ENCODE measurements at places on chromosomes 16 and 17.

DNA sequence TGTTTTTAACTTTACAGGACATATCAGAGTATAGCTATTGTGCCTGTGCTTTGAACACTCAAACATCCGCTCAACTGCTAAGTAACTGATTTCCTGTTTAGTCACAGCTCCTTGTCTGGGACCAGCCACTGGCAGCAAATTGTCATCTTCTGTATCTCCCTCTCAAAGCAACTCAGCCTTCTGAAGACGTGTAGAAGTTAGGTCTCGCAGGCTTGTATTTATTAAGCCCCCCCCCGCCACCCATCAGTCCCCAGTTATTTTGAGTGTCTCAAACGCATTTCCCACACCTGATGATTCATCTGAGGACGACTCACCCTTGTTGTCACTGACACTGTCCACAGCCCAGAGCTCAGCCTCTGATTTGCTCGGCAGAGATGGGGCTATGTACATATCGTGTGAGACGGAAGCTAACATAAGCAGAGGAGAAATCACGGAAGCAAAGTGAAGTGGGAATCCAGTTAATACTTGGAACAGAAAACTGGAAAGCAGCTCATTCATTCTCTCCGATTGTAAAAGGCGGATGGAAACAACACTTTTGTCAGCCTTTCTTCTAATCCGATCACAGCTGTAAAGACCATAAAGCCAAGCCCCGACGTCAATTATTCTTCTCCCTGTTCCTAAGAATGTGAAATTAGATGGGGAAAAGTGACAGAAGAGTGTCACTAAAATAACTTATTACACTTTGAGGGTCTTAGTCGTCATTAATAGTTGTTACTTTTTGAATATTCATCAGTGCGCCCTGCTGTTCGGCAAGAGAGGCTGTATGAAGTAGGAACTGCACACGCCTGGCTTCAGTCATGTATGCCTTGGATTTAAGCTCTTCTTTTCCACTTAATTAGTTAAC, 64.2 kb downstream of the PITPNC1 start:
- no peak for DNase-seq

DNA sequence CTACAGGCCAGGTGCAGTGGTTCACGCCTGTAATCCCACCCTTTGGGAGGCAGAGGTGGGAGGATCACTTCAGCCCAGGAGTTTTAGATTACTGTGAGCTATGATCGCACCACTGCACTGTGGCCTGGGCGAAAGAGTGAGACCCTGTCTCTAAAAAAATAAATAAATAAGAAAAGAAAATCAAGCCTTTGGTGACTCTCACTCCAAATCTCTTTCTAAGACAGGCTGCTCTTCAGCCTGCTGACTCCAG, 976 bp downstream of the ABCC3 start:
- DNase-seq: no peak

GRCh38 chr16:3175157-3176093, 12.6 kb upstream of the OR1F1 start:
- DNase-seq: no peak

DNA sequence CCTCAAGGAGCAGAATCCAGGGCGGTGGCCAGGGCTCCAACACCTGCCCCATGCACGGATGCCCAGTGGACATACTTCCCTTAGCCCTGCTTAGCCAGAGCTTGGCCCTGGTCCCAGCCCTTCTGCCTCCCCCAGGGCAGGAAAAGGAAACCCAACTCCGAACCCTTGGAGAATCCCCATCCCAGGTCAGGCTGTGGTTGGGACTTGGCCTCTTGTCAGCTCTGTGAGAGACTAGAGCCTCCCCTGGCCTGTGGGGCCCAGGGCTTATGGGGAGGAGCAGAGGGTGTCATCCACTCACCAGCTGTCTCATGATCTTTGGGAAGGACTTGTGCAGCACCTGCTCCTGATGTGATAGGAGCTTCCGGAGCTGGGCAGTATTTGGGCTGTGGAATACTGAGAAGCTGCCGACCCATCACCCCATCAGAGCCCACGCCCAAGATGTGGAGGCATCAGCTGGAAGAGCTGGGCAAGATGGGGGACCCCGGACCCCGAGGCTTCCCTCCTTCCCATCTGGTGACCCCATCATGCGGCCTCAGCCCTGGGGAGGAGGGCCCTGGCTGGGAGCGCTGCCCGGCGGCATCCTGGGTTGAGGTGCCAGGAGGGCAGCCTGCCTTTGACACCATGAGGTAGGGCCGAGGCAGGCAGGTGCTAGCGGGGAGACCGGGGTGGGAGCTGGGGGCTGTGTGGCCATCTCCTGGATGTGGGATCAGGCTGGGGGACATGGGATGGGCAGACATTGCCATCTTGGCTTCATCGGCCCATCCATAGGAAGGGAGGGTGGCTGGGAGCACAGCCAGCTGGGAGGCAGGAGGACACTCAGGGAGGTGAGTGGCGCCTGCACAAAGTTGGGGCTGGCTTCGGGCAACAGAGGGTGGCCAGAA, 45.1 kb downstream of the TNFRSF13B start:
- DNase-seq: no peak

DNA sequence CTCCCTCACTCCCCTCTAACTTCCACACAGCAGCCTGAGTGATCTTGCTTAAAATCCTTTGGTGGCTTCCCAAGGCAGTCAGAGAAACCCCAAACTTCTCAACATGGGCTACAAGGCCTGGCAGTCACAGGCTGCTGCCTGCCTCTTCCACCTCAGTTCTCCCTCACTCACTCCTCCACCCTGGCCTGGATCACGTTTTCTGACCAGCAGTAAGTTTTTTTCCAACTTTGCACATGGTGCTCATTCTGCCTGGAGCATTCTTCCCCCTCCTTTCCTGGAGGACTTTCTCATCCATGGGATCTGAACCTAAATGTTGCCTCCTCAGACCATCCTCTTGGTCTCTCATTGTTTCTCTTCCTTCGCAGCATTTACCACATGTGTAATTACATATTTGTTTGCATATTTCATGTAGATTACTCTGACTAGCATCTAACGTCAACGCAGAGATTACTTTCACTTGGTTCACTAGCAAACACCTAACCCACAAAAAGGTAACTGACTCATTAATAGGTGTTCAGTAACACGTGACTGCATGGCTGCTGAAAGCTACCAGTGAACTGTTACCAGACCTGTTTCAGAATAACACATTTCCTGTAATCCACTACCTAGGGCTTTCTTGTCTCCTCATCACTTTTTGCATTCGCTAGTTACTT, 17.1 kb downstream of the GNA13 start:
- DNase-seq: no peak

Measured in anterior cingulate cortex (tissue), 58 donors.